Body of pancreas (tissue), 4 donors: ENCODE measurements at places on chromosomes 4 and X. TPM values are rescaled to one million over a fixed set of nuclear protein-coding genes. Genes with fewer than 3 reads are reported as not detected.

- DNase-seq: no peak
These were observed 229.9 kb downstream of the SOX3 start for GRCh38 chrX:140274811-140275525.

DNA sequence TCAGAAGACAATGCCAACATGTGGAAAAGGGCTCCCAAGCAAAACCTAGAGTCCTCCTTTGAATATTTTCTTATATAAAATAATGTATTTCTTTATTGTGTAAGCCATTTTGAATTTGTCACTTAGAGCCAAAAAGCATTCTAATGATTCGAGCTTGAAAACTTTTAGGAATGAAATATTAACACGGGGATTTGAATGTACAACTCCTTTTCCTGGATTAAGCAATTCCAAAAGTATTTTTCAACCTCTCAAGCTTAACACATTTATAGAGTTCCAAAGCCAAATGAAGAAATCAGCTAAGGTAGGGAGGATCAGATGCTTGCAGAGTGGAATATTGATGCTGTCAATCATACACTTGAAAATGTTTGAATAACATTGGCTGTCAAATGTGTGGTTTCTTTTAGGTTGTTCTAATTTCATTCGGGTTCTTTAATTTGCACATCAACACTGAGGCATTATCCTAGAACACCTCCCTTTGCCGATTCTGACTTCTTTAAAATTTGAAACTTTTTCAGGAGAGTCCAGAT, 67.2 kb upstream of the ETNPPL start:
- no peak for DNase-seq

DNA sequence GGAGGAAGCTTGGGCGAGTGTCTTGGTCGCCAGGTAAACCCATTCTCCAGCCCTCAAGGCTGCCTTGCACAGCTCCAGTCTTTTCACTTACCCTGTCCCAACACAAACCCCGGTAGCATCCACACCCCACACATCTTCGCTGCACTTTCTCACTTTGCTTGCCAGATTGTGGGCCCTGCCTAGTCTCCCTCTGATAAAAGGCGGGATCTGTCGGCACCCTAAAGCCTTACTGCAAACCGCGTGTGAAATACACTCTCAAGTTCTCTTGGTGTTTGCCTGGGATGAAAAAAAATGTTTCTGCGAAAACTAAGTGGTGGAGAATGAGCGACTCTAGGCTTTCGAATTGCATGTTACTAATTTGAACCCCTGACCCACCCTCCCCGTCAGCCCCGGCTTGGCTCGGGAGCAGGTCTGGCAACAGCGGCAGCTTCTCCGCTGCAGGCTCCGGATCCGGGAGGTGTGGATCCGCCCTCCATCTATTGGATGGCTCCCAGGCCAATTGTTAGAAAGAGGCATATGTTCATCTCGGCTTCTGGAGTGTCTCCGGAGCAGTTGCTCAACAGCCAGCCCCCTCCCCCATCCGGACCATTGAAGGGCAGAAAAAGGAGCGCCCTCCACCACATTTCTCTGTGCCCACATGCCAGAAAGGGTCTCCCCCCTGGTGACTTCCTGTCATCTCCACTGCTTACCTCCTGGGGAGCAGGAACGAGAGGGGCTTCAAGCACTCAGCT, 3.0 kb upstream of the CITED1 start:
- DNase-seq: peak; percentile 62

DNA sequence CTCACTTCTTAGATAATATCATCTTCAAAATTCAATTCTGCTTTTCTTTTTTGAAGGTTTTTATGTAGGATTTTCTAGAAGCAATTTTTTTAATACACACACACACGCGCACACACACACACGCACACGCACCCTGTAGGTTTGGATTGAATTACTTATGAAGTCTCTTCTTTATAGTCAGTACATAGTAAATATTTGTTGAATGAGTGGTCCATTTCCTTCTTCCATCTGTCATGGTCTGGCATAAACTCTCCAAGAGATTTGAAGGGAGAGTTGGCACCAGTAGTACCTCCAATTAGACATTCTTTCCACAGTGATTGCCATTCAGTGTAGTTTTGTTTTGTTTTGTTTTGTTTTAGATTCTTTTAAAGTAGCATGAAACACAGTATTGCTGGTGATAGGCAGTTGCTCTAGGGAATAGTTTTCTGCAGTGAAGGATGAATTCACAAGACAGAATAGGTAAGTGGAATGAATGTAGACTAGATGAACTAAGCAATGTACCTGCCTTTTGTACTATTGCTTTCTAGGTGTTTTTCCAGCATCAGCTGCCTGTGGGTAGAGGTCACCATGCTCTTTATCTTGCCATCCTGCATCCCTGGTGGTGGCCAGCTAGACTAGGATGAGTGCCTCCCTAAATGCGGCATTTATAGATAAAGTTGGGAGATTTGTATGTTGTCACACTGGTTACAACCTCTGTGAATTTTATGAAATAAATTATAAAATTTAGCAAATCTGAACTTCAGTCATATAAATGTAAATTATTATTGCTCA, 20.5 kb downstream of the PDLIM5 start:
- no peak for DNase-seq

- DNase-seq: no peak
These were observed 27.0 kb downstream of the GUCY1B1 start for GRCh38 chr4:155785828-155786227.

DNA sequence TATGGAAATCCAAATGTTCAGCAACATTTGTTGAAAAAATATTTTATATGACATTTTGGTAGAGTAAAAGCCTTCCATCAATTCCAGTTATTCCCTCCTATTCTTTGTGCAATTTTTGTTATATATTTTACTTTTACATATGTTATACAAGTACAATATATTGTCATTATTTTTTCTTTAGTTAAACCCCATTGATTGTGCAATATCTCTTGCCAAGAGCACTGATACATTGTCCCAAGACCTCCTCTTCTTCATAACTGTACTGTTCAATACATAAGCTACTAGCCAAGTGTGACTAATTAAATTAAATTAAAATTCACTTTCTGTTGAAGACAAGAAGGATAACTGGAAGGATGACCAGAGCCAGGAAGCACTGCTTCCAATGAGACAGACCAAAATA, 527.5 kb downstream of the TMA16 start:
- DNase-seq: no peak

- DNase-seq: no peak
These were observed 104.7 kb upstream of the MID1 start for GRCh38 chrX:10725071-10725470.

The LUZP4 gene
- total RNA-seq: not detected

DNA sequence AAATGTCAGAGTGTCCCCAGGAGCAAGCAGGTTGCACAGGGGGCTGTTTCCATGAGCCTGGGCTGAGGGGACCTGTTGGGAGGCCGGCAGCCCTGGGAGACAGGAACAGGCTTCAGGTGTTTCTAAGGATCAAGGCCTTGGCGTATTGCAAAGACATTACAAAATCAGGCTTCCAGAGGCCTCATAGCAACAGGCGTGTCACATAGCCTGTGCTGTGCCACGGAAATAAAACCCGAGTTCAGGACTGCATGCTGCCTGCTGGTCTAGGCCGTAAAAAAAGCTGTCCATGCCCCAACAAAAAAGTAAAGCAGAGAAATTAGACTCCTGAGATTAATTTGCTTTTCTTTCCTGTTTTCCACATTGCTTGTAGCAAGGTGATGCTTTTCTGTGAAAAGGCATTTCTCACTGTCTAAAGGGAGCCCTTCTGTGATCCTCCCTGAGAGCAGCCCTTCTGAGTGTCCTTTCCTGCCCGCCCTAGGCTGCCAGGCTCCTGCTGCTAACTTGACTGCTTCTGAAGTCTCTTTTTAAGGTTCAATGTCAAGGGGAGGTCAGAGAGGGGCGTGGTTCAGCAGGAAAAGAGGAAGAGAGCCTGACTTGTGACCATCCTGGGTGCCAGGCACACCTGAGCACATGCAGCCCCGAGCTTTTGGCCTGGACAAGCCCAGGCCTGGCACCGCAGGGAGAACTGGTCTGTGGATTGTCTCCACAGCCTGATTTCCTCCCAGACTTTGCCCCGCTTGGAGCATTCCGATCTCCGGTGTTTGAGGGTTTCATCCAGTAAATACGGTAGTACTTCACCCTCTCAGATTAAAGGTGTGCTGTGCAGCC, 21.3 kb downstream of the SHROOM2 start:
- no peak for DNase-seq

The CCDC110 gene
- 15.3 TPM for total RNA-seq

DNA sequence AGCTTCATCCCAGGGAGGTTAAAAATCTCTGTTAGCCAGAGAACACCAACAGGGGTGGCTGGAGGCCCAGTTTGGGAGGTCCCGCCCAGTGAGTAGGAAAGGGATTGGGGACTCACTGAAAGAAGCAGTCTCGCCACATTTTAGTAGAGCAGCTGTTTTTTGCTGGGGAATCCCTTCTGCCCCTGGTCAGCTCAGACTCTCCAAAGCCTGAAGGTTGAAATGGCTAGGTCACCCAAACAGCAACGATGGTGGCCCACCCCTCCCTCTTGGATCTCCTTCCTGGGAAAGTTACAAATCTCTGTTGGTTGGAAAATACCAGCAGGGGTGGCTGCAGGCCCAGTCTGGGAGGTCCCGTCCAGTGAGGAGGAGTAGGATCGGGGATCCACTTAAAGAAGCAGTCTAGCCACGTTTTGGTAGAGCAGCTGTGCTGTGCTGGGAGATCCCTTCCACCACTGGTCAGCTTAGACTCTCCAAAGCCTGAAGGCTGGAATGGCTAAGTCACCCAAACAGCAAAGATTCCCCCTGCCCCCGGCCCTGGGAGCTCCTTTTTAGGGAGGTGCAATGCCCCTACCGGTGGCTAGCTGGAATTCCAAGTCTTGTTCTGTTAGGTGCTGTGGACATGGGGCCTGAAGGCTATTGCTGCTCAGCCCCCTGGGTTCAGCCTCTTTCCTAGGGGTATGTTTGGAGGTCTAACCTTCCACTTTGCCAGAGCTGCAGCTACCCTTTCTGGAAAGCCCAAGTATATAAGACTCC, 40.0 kb upstream of the TEX13A start:
- no peak for DNase-seq

DNA sequence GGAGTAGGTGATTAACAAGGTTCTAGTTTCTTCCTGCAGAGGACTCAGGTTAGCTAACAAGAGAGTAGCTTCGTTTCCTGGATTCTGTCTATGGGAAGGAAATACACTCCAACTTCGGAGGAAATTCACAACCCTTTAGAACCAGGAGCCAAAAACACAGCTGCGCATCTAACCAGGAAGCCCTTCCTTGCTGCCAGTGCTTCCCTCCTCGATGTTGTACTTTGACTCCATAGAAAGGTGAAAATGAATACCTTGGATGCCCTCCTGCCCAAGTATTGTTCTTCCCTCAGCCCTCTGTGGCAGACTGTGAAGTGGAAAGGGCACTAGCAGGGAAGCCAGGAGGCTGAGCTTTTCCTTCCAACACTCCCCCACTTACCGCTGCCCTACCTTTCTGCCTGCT, 35.1 kb downstream of the AKAP4 start:
- no peak for DNase-seq

GRCh38 chr4:188246488-188246887, 107.2 kb downstream of the TRIML1 start:
- no peak for DNase-seq

The SGCB gene
- total RNA-seq: 5.3 TPM

The BEND2 gene
- under 0.01 TPM for total RNA-seq

GRCh38 chr4:53055274-53055673, 193.2 kb downstream of the RASL11B start:
- no peak for DNase-seq

GRCh38 chr4:90099812-90100211, 27.4 kb upstream of the CCSER1 start:
- DNase-seq: no peak

The S100P gene
- 1.0 TPM for total RNA-seq

DNA sequence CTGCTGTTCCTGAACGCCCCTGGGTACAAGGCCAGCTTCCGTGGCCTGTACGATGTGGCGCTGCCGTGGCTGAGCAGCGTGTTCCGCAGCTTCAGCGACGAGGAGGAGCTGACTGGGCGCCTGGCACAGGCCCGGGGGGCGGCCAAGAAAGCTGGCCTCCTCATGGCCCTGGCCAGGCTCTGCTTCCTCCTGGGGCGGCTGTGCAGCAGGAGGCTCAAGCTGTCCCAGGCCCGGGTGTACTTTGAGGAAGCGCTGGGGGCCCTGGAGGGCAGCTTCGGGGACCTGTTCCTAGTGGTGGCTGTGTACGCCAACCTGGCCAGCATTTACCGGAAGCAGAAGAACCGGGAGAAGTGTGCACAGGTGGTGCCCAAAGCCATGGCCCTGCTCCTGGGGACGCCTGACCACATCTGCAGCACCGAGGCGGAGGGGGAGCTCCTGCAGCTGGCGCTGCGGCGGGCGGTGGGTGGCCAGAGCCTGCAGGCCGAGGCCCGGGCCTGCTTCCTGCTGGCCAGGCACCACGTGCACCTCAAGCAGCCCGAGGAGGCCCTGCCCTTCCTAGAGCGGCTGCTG, 28.2 kb downstream of the SH3TC1 start:
- DNase-seq: no peak

The SHOX gene
- not detected for total RNA-seq

The PDE5A gene
- total RNA-seq: 12.5 TPM

DNA sequence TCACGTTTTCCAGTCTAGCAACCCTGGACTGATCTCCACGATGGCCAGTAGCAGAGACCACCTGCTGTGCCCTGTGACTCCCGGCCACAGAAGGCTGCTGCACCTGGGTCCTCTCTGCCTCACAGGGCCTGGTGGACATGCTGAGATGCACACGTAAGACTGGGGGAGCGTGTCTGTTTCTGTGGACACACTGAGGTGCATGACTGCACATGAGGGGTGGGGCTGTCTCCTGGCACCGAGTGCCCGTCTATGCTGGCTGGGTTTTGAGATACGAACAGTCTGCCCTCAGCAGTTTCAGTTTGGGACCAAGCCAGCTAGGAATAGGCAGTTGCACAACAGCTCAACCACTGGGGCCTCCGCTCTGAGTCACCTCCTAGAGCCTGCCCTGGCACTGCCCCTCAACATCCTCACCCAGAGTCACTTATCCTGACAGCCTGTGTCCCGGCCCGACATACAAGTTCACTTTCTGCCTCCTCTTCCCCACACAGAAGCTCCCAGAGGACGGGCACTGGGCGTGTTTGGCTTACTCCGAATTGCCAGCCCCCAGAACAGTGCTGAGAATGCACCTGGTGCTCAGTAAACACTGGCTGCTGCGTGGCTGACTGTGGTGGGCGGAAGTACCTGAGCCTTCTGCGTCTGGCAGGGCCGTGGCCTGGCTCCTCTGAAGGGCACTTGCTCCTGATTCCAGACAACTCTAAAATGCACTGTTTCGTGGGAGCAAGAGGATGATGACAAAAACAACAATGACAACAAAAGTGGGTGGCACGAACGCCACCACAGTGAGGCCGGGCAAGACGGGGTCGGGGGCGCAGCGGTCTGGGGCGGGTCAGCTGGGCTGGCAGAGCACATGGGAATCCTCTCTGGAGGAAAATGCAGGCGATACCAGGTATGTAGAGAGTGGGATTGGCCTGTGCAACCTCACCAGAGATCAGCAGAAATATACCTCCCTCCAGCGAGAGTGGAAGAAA, 30.9 kb downstream of the RNF212 start:
- DNase-seq: peak; percentile 92

The HTR2C gene
- total RNA-seq: not detected

The GAB1 gene
- total RNA-seq: 13.0 TPM

GRCh38 chr4:86917212-86918039, 17.4 kb upstream of the AFF1 start:
- DNase-seq: no peak

- no peak for DNase-seq
These were observed 748.0 kb upstream of the PCDH7 start for GRCh38 chr4:29972121-29972520.

The ZIC3 gene
- not detected for total RNA-seq

The BGN gene
- 34.0 TPM for total RNA-seq

- DNase-seq: no peak
These were observed 339.9 kb upstream of the NOCT start for GRCh38 chr4:138675685-138676084.
